ENCODE measurements at places on chromosomes 16 and 17. TPM values are rescaled to one million over a fixed set of nuclear protein-coding genes. Genes with fewer than 3 reads are reported as not detected.

TMEM114 gene
- total RNA-seq: not detected

DNA sequence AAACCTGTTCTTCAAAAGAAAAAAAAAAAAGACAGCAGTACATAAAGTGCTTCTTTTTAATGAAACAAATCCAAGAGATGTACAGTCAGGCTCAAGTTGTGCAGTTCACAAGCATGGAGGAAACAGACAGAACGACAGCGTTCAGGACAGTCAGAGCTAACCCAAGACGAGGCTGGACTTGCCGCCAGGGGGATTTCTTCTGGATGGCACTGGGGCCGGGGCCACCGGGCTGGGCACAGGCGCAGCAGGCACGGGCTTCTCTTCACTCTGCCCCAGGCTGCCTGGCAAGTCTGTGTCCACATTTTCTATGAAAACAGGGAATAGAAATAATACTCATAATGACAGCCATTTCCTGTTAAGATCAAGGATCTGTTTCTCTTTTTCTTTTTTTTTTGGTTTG is 4.4 kb upstream of the NT5C start:
- DNase-seq: no peak

DNA sequence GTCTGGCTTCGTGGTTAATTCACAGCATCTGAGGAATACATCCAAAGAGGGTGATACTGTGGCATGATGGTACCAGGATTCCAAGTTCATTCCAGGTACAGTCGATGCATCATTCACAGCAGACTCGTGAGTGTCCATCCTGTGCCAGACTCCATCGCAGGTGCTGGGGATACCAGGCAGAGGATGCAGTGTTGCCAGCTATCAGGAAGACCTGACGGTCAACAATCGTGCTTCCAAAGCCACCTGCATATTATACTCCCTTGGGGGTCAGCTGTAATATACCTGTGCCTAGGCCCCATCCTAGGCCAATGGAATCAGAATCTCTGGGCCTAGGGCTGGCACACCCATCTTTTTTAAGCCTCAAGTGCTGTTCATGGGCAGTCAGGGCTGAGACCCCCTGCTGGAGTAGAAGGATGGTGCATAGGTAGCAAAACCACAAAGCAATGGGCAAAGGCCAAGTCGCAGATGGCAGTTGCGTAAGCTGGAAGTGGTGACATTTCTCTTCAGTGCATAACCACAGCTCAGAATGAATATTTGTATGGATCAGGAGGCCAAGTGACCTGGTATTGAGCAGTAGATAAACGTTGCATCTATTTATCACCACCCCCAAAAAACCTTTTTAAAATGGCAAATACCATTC is 42.9 kb upstream of the C16orf78 start:
- no peak for DNase-seq

- DNase-seq: no peak
Observed at GRCh38 chr16:50692644-50692998, 785 bp upstream of the NOD2 start.

GRCh38 chr16:12208341-12209035 is 232.0 kb downstream of the SNX29 start:
- no peak for DNase-seq

GPR142 gene
- total RNA-seq: not detected

GRCh38 chr16:14004031-14004728 is 66.9 kb upstream of the MRTFB start:
- DNase-seq: no peak

Data from SK-MEL-5 (cell line).